ENCODE measurements at places on chromosomes 3 and 15. TPM values are rescaled to one million over a fixed set of nuclear protein-coding genes. Genes with fewer than 3 reads are reported as not detected.

The ZMYND10 gene
- total RNA-seq, result not detected

The SUCNR1 gene
- 3.1 TPM for total RNA-seq

DNA sequence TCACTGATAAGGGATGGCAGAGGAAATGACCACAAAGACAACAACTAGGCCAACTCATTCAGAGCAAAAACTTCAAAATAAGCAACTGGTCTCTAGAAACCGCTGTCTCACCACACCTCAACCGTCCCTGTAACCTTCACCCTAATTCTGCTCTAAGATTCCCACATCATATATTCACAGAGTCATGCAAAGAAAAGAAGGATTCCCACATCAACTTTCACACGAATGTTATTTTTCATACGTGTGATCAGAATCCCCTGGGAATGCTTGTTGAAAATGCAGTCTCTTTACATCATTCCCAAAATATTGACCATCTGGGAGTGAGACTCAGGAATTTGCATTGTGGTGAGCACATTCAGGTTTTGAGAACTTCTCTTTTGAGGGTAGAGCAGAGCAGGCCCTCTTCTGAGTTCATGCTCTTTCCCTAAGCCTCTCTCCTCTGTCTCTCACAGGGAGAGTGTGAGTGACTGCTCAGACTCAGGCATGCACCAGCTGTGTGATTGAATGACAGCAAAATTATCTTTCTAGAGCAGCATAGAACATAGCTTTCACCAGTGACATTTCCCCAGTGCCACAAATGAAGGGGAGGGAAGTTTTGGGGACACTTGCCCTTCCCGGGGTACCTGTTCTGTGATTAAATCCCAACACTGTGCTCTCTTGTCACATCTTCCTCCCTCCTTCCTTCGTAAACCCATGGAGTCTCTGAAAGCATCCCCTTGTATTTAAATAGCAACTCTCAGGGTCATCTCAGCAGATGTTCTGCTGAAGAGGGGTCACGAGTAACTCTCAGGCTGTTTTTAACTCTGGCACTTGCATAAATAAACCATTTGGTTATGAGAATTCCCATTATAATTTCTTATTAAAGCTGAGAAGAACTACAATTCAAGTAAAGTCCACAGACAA lies 170.9 kb downstream of the PLCL2 start:
- no peaks in the 10 kb centered on the region for H3K27me3 ChIP-seq
- H3K36me3 ChIP-seq, result no peaks in the 10 kb centered on the region
- no peak overlapping the region for H3K27ac ChIP-seq
- no peak for DNase-seq
- H3K4me1 ChIP-seq, result no peaks in the 10 kb centered on the region

The GNB5 gene
- 8.8 TPM for total RNA-seq

The KNG1 gene
- not detected for total RNA-seq

GRCh38 chr3:69541711-69542088 lies 155.8 kb upstream of the FRMD4B start:
- H3K27ac ChIP-seq, result no peak overlapping the region
- no peaks in the 10 kb centered on the region for H3K36me3 ChIP-seq
- no peaks in the 10 kb centered on the region for H3K4me1 ChIP-seq

The TNNC1 gene
- 68.6 TPM for total RNA-seq

The ANKRD34C gene
- total RNA-seq, result not detected
